Right atrium auricular region (tissue), 2 donors: ENCODE measurements at places on chromosomes 4 and X. TPM values are rescaled to one million over a fixed set of nuclear protein-coding genes. Genes with fewer than 3 reads are reported as not detected.

SOX3 gene
- not detected for total RNA-seq

GRCh38 chrX:17472424-17472823, 97.4 kb downstream of the NHS start:
- no peak overlapping the region for H3K27ac ChIP-seq
- no peak overlapping the region for H3K4me3 ChIP-seq
- no peak for DNase-seq
- H3K27me3 ChIP-seq: no peaks in the 10 kb centered on the region
- no peaks in the 10 kb centered on the region for H3K36me3 ChIP-seq

SOWAHD gene
- total RNA-seq: not detected

DNA sequence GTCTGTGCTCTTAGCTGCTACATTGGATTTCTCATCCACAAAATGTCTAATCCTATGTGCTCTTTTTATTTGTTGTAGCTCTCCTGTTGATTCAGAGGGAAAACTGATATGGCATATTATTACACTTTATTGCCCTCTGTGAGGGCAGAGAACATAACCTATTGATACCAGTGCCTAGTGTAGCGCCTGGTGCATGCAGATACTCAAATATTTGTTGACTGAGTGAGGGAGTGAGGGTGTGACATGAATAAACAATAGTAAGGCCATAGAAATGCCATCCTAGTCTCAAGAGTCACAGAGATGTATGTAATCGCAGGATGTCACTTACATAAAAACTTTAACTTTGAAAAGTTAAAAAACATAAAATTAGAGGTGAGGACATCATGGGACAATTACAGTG, 159.1 kb downstream of the SHROOM3 start:
- H3K27me3 ChIP-seq: no peaks in the 10 kb centered on the region
- no peak overlapping the region for H3K4me3 ChIP-seq
- DNase-seq: no peak
- H3K4me1 ChIP-seq: no peaks in the 10 kb centered on the region
- H3K36me3 ChIP-seq: no peaks in the 10 kb centered on the region
- no peak overlapping the region for H3K27ac ChIP-seq

CXCL8 gene
- 2.6 TPM for total RNA-seq

- peaks cover 16% of the 10 kb centered on the region for H3K36me3 ChIP-seq
- no peaks in the 10 kb centered on the region for H3K4me1 ChIP-seq
- no peak for DNase-seq
- H3K27ac ChIP-seq: peak overlapping the region; percentile 63
- H3K4me3 ChIP-seq: no peak overlapping the region
Measured at GRCh38 chr4:185734214-185734613, 77.8 kb downstream of the SORBS2 start.

DNA sequence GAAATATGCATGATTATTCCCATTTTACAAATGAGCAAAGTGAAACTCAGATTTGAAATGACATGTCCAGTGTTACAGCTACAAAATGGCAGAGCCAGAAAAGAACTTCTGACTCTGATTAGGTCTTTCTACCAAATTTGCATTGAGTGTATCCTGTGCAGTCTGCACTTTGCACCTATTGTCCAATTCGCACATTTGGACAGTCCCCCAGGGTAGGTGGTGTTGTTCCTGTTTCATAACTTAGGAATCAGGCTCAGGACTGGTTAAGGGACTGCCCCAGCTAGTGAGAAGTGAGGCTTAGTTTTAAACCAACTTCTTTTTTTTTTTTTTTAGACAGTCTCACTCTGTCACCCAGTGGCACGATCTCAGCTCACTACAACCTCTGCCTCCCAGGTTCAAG, 137.9 kb upstream of the NALF2 start:
- H3K27ac ChIP-seq: no peak overlapping the region
- no peak for DNase-seq
- H3K4me1 ChIP-seq: no peaks in the 10 kb centered on the region
- H3K4me3 ChIP-seq: no peak overlapping the region

GRCh38 chr4:80162418-80162817, 34.9 kb upstream of the PRDM8 start:
- DNase-seq: no peak
- no peak overlapping the region for H3K27ac ChIP-seq
- no peaks in the 10 kb centered on the region for H3K27me3 ChIP-seq
- no peak overlapping the region for H3K4me3 ChIP-seq

AKAP14 gene
- not detected for total RNA-seq

FGF16 gene
- not detected for total RNA-seq

- no peaks in the 10 kb centered on the region for H3K27me3 ChIP-seq
- no peaks in the 10 kb centered on the region for H3K4me1 ChIP-seq
- H3K36me3 ChIP-seq: no peaks in the 10 kb centered on the region
- H3K4me3 ChIP-seq: no peak overlapping the region
- DNase-seq: no peak
Measured at GRCh38 chrX:13059637-13060499, 15.4 kb upstream of the FAM9C start.
